ENCODE measurements at places on chromosomes 2 and 18.
A peak's percentile ranks its signal among the peaks of the same experiment; 100 is the strongest.

DNA sequence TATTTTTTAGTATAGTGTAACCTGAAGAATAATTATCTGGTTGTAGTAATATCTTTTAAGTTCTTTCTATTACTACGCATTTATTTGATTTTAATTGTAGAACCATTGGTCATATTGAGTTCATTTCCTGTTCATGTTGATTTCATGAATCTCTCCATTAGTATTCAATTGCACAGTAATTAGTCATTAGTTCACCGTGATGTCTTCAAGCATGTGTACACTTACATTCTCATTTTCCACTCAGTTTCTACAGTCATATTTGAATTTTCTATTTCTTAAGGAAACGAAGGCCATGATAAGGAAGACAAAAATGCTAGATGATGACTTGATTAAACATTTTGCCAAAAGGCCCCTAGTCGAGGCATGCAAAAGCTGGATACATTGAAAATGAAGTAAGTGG, 333.7 kb upstream of the FANCL start:
- no peak for DNase-seq

DNA sequence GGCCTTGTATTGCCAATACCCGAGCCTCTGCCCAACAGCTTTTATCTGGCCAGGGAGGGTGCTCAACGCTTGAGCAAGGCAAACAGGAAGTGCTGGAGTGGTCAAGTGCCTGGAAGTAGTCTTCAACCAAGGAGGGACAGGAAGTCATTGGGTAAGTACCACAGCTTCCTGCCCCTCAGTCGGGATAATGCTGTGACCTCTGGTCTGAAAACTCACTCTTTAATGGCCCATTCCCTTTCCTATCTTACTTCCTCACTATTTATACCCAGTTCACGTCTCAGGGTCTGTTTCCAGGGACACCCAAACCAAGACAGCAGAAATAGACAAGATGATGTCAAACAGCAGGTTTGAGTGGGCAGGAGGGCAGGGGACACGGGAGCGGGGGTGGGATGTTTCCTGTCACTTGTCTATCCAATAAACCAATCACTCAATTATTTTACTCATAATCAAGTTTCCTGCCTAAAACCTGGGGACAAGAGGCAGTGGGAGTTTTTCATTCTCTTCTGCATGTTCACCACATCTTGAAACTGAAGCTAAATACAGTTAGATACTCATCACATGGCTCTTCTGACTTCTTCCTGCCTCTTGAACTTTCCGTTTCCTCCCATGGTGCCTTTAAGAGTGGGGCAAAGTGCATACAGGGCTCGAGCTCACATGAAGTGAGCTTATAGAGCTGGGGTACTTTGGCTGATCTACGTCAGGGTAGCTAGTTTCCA, 68.9 kb upstream of the CAB39 start:
- DNase-seq, result no peak

DNA sequence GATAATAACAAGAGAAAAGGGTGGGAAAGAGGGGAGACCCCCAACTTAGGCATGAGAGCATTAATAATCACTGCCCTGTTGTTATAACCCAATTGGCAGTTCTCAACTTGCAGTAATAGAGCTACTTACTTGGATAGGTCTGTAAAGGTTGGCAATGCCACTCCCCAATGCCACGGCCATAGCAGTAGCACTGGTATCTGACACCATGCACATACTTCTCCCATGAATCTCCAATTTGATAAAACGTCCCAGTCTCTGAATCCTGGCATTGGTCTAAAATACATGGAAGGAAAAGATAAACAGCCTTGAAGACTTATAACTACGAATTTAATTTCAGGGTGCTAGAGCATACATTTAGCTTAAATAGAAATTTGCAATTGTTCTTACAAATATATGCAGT, 16.8 kb downstream of the FN1 start:
- DNase-seq, result no peak

DNA sequence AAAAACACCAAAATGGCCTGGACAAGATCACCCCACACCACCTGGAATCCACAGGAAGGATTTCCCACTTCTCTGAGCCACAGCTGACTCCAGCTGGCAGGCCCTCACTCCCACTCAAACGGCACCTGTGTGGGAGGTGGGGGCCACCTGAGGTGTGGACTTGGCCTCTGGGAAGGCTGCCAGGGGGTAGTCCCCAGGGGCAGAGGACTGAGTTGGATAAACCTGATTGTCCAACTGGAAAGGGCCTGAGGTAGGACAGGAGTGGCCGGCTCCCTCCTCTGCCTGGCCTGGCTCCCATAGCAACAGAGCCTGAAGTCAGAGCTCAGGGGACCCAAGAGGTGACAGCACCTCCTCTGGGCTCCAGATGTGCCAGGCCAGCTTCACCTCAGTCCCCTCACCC, 300.2 kb downstream of the CELF4 start:
- no peak for DNase-seq

DNA sequence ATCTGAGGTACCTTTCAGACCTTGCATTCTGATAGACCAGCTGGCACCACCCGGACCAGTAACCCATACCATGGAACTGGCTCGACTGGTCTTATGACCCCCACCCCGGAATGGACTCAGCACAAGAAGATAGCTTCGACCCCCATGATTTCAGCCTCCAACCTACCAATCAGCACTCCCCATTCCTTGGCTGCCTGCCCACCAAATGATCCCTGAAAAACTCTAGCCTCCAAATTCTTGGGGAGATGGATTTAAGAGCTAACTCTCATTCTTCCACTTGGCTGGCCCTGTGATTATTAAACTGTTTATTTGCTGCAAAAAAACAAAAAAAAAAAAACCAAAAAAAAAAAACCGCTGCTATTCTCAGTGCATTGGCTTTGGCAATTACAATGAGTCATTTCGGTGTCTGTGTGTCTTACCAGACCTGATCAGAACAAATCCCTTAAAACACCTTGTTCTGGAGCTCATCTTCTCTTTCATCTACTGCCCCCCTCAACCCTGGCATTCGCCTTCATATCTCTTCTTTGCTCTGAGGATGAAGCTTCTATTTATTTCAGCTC, 60.1 kb upstream of the KIF5C start:
- no peak for DNase-seq

- no peak for DNase-seq
Measured at GRCh38 chr2:88871336-88871735, 179.9 kb downstream of the RPIA start.

- DNase-seq, result no peak
Measured at GRCh38 chr2:4499316-4500030, 796.1 kb downstream of the DCDC2C start.

DNA sequence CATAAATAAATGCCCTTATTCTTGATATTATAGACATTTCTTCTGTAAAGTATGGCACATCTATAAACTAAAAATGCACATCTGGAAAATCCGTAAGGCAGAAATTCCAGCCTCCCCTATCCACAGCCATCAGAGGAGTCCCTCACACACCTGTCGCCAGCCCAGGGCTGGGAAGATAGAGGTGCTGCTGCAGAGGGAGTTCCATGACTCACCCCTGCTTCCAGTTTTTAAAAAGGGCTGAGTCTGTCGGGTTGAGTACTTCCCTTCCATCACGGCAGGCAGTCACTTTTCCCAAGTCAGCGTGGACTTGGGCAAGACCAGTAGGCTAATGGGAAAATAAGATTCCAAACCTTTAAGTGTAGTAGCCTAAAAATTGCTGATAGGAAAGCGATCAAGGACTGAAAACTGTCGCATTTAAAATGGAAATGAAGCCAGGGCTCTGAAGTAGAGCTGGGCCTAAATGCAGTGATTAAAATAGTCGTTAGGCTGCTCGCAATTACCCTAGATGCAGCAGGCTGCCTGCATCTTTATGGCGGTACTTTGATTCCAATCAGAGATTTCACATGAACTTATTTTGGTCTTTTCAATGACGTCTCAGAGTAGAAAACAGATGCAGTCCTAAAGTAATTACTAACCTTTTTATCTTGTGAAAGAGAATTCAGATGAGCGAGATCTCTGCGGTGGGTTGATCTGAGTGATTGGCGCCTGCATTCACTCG, 280.5 kb downstream of the AGAP1 start:
- DNase-seq, result no peak

DNA sequence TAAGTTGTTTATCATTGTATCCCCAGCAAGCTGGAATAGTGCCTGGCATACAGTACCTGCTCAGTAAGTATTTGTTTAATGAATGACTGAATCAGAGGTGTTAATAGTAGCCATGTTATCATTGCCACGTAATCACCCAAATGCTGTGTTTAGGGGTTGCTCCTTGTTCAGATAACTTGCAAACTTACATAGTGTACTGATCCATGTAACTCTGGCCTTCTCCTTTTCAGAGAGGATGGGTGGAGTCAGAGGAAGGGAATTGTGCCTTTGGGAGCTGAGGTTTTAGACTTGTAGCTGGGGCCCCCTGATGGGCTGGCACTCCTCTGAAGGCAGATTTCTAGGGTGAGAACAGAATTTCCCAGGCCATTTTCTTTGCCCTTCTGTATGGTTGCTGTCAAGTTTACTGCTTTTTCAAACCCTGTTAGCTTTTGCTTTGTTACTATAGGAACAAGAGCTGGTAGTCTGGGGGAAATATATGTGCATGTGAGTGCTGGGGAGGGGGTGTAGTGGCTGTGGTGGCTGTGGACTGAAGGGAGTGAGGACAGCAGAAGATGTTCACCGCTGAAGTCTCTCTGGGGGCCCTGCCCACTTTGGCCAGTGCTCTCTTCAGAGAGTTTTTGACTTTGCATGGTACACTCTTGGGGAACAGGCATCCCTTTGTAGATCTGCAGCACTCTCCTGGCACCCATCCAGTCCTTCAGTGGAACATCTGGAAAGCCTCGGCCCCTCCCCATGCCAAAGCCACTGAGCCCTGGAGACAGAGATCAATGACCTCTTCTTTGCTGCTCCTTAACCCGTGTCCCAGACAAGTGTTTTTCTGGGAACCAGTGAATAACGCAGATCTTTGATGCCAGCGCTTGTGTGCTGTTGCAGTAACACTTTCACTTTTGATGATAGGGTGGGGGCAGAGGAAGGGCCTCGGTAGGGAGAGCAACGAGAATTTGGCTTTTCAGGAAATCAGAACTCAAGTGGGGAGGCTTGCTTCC, 209.0 kb downstream of the PRKCE start:
- no peak for DNase-seq

DNA sequence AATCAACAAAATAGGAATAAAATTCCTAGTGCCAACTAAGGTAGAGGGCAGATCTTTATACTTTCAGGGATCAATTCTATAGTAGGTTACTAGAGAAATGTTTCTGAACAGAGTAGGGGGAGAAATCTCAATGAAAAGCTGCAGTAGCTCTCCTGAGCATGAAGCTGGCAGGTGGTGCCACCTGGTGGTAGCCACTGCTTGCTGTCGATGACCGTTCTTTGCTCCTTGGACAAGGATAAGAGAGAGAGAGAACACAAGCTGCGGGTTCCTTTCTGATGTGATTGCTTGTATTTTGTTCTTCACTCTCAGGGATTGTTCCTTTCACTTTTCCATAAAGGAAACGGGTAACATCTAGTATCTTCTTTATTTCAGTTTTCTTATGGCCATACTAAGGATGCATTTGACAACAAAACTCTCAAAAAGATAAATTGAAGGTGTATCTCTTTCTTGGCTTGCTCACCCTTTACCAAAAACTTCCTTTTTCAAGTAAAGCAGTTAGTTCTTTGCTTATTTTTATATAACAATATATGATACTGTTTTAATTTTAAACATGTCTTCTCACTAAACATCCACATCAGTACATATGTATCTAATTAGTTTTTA, 18.6 kb upstream of the MRPL19 start:
- peak; percentile 38 for DNase-seq

DNA sequence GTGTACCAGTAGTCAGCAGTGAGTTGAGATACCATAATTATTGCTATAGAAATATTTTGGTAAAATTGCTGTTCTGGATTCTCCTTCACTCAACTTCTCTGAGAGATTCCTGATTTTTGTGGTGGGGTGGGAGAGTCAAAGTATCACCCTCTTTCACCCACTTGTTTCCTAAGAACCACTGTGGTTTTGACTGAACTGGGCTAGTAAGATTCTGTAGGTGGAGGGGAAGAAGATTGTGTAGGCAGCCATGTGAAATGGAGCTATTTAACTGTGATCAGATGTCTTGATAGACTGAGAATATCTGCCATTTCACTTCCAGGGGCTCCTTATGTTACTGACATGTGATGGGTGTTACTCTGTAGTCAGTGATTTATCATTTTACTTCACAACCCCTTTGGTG, 45.3 kb downstream of the BIRC6 start:
- no peak for DNase-seq

- DNase-seq, result no peak
Measured at GRCh38 chr2:230322561-230323384, 4.2 kb upstream of the SP140L start.

DNA sequence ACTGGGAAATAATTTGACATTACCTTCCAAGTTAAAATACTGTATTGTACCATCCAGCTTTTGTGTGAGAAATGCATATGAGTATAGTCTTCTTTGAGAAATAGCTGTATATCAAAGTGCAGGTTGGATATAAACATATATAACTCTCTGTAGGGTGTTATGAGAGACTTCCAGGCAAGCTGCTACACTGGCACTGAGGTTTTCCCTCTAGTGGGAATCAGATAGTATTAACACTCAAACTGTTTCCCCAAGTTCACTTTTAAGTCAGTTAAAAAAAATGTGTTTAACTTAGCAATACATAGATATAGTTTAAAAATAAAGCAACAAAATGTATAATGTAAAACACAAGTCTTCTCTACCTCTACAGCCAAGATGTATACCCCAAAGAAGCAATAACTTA, 368.4 kb upstream of the SLC8A1 start:
- DNase-seq, result no peak

- DNase-seq, result no peak
Measured at GRCh38 chr2:201204655-201205514, 21.9 kb downstream of the CASP10 start.

- no peak for DNase-seq
Measured at GRCh38 chr2:205773989-205774388, 91.7 kb downstream of the NRP2 start.

GRCh38 chr2:213152065-213152794, 818 bp upstream of the IKZF2 start:
- DNase-seq, result peak; percentile 28

GRCh38 chr2:201855356-201855755, 49.0 kb downstream of the CDK15 start:
- no peak for DNase-seq

DNA sequence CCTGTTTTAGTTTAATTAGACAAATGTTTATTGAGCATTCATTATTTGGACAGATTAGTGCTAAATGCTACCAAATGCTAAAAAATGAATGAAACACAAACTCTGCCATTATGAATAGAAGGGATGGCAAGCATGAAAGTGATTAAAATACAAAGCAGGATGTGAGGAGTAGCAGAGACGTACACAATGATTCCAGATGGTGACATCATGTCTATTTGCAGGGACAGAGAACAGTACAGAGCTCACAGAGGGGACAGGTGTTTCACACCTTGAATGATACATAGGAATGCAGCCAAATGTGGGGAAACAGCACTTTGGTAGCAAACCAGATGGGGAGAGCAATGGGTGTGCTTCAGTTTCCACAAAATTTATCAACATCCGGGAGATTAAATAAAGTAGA, 76.3 kb downstream of the CD226 start:
- peak; percentile 61 for DNase-seq

- DNase-seq, result no peak
Measured at GRCh38 chr2:83784947-83785346, 674.1 kb downstream of the SUCLG1 start.
